ENCODE measurements at places on chromosomes 5 and 9.

- no peak for DNase-seq
Measured at GRCh38 chr5:176152191-176152929, 85.9 kb upstream of the SIMC1 start.

DNA sequence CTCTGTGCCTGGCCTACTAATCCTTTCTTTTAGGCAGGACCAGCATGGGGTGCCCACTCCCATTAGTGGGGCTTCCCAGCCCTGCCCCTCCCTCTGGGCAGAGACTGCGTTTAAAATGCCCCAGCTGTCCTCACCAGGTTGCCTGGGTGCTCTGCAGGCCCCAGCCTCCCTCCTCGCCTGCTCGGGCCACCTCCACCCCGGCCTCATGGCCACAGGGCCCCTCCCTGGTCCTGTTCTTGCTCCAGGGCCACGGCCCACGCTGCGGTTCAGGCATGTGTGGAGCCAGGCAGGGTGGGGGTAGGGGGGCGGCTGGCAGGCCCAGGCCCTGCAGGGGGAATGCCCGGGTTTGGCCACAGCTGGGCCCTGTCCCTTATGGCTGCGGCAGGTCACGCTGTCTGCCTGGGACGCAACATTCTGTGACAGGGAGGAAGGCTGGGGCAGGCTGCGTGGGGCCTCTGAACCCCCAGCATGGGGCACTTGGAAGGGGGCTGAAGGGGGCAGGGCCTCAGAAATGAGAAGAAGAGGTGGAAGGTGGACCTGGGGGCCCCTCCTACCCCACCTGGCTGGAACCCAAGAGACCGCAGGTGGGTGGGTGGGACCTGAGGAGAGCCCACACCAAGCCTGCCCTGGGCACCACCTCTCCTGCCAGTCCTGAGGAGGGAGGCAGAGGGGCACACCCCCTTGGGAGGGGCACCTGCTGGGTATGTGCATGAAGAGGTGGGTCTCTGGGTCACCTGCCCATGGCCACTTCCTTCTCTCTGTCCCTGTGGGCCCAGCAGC, at the start of gene LCN12:
Gene LCN12, plus strand, starts transcription at position 733 of the 780 bp plus-strand sequence. CDS start 55 bp downstream, outside the sequence.
- no peak for DNase-seq

DNA sequence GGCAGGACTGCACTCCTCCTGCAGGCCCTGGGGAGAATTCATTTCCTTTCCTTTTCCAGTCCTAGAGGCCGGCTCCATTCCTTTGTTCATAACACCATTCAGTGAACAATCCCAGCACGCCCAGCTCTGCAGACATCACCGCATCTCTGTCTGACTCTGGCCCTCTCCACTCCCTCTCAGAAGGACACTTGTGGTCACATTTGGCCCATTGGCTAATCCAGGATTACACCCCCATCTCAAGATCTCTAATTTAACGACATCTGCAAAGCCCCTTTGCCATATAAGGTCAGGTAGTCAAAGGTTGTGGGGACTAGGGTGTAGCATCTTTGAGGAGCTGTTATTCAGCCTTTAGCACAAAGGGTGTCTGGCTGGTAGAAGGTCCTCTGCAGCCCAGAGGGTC, 185.0 kb upstream of the DAP start:
- no peak for DNase-seq

- no peak for DNase-seq
Measured at GRCh38 chr5:140165101-140165922, 9.7 kb upstream of the CYSTM1 start.

- no peak for DNase-seq
Measured at GRCh38 chr9:37034938-37035647, 1.0 kb upstream of the PAX5 start.

Measured in activated gamma-delta T cell treated with Interleukin-2 at 50 U/mL for 16 hours (primary cell).